ENCODE measurements at places on chromosomes 12 and 14. TPM values are rescaled to one million over a fixed set of nuclear protein-coding genes. Genes with fewer than 3 reads are reported as not detected.

The KRT75 gene
- not detected for total RNA-seq

- ATAC-seq: no peak
These were observed at the start of gene TCL1A for GRCh38 chr14:95713596-95714371. Gene TCL1A, minus strand, starts transcription at chr14:95714125. Its CDS starts 59 bp downstream, at chr14:95714066.

DNA sequence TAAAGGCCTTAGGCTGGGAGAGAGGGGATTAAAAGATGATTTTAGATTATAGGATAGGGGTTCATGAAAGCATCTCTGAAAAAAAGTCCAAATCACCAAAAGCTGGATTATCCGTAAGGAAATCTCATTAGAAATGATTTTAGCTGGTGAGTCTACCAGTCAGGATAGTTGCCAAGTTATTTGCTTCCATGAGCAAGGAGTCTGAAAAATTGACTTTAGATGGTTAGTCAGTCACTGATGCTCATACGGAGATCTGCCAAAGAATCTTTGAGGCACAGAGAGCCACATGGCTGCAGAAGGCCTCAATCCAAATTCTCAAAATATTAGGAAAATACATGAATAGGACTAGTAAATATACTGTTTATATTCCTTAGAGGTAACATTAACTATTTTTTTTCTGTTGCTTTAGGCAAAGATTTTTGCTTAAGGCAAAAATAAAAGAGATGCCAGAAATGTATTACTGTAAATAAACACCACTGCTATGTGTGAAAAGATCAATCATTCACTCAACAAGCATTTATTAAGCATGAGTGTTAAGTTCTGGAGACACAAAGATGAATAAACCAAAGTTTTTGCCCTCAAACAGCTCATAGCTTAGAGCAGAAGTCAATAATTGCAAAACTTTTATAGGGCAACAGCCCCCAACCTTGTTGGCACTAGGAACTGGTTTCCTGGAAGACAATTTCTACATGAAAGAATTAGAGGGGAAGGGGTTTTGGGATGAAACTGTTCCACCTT lies 105.2 kb downstream of the BBS10 start:
- ATAC-seq: no peak

DNA sequence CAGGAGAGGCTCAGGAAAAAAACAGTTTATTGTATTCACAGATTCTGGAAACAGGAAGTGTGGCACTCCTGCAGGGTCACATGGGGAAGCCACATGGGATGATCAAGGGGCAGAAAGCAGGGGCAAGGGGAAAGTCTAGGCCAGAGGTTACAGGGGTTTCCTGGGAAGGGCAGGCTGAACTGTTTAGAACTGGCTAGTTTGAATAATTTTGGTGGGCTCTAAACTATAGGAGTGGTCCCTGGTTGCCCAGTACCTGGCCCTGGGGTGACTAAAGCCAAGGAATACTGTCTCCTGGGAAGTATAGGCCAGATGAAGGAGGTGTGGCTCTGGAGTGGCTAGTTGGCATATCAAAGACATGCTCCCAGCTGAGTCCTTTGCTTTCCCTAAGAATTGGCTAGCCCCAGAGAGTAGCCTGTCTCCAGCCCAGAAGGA lies 169.2 kb downstream of the SLC41A2 start:
- no peak for ATAC-seq

The MUCL1 gene
- total RNA-seq: not detected

The PDE3A gene
- not detected for total RNA-seq

The GOLGA5 gene
- 18.8 TPM for total RNA-seq

- ATAC-seq: no peak
These were observed 80.1 kb upstream of the PDZRN4 start for GRCh38 chr12:41108032-41108431.

- no peak for ATAC-seq
These were observed 12.3 kb upstream of the ATP5MC2 start for GRCh38 chr12:53688134-53688533.

- ATAC-seq: peak; percentile 67
These were observed 87.1 kb downstream of the SINHCAF start for GRCh38 chr12:31238764-31239387.

The ACACB gene
- total RNA-seq: 17.3 TPM

DNA sequence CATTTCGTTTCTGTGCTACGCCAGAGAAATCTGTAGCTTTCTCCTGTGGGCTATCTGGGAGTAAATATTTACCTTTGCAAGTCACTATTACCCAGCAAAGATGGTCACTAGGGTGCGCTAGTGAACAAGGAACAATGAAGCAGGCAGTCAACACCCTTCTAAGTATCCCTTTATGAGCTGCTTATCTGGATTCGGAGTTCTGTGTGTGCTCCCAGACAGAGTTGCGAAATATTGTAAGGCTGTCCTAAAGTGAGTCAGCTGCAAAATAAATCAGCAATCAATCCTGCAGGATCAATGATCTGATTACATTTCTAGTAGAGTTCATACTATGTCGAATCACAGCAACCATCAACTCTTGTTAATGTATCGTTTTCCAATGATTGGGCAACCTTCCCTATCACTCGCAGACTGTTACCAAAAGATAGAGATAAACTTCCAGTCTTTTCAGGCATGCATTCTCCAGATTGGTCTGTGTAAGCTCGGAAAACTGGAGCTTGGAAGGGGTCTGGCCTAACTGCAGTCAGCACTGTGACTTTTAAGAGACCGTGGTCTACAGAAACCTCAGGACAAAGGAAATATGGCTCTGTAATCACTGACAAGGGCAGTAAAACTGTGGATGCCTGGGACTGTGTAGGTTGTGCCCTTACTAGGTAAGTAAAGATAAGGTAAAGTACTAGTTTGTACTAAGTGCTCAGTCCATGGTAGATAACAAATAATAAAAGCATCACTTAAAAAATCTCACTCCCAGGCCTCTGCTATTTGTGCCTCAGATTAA lies 133.5 kb downstream of the KCNK10 start:
- ATAC-seq: peak; percentile 72

DNA sequence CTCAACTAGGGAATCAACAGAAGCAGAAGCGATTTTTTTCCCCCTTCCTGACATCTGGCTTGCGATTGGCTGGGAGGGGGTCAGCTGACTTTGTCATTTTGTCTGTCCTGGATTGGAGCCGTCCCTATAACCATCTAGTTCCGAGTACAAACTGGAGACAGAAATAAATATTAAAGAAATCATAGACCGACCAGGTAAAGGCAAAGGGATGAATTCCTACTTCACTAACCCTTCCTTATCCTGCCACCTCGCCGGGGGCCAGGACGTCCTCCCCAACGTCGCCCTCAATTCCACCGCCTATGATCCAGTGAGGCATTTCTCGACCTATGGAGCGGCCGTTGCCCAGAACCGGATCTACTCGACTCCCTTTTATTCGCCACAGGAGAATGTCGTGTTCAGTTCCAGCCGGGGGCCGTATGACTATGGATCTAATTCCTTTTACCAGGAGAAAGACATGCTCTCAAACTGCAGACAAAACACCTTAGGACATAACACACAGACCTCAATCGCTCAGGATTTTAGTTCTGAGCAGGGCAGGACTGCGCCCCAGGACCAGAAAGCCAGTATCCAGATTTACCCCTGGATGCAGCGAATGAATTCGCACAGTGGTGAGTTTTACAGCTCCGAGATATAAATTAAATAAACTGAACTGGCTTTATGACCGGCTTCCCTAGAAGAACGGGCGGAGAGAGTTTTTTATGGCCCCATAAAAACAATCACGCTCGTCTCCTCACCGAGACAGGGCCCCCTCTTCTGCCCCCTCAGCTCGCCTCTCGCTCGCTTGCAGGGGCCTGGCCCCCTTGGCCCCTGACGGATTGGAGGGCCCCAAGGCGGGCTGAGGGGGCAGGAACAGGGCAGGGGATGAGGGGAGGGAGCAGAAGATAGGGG lies at the start of gene HOXC6:
Gene HOXC6, plus strand, starts transcription at position 127 of the 888 bp plus-strand sequence. Its CDS starts 82 bp downstream, at position 209.
- no peak for ATAC-seq

GRCh38 chr14:98144964-98145363 lies 1127.0 kb downstream of the BCL11B start:
- ATAC-seq: no peak
